ENCODE measurements at places on chromosomes 5 and 9.

DNA sequence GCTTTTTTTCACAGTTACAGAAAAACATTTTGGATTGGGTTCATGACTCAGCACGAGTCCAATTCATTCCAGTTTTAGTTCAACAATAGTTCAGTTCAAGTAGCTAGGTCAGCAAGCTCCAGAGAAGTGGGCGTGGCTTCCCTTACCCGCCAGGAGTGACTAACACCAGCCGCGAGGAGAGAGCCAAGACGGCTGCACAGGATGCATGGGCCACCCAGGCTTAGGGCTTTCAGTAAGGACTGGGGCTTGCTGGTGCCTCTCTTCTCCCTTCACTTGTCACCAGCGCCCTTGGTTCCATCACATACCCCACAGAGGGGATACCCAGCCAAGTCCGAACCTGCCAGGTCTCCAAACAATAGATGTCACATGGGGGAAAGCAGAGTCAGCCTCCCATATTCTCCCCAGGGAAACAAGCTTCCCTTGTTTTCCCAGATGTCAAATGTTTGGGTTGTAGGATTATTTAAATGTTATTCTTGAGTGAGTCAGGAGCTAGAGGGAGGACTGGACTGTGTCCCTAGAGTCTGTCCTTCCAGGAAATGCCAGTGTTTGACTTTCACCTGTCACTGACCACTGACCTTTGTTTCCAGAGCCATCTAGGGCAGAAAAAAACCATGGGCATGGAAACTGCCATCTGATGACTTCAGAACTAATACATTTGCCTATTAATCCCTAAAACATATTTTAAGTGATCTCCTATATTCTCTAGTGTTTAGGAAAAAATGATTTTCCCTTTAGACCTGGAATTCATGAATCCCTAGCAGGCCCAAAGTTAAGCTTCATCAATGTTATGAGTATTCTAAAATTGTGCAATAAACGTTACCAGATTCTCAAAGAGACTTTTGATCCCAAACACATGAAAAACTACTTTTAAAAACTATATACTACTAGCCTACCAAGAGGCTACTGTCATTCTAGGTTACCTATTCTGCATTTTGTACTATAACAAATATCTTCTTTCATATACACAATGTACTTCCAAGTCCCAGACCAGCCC lies 51.9 kb downstream of the NIPAL4 start:
- DNase-seq: peak; percentile 53

GRCh38 chr5:6856653-6857052 lies 143.4 kb downstream of the TENT4A start:
- no peak for DNase-seq

DNA sequence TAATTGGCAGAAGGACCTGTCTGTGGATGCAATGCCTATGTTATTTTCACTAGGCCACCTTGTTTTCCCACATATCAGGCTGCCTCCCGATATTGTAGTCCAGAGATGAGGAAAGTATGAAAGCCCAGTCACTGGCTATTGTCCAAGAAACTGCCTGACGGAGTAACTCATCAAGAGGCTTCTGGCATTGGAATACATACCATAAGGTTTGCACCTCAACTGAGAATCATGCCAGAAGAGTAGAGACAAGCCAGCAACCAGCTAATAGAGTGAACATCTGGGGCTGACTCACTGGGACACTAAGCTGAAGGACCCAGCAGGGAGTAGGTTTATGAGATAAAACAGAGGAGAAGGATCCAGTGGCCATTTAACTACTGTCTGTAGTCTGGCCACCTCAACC lies 137.2 kb upstream of the FST start:
- peak; percentile 47 for DNase-seq

DNA sequence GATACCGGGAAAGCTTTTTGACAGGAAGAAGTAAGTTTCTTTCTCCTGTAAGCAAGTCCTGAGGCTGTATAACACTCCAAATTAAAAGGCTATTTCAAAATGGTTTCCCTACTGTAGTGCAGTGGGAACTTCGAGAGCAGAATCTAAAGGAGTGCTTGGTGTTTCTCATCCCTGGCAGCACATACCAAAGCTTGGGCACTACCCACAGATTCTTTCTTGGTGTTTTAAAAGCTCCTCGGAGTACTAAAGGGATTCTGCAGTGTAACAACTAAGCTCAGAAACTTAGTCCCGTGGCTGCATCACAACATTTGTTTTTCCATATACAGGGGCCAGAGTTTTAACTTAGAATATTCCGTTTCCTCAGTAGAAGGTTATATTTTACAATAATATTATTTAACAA lies 5.6 kb upstream of the APC start:
- no peak for DNase-seq

DNA sequence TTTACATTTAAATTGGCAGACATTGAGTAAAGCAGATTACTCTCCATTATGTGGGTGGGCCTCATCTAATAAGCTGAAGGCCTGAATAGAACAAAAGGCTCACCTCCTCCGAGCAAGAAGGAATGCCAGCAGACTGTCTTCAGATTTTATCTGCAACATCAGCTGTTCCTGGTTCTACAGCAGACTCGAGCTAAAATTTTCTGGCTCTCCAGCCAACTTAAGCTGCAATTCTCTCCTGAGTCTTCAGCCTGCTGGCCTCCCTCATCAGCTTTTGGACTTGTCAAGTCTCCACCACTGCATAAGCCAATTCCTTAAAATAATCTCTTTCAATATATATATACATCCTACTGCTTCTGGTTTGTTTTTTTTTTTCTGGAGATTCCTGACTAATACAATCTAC lies 12.5 kb downstream of the TRPM3 start:
- no peak for DNase-seq

DNA sequence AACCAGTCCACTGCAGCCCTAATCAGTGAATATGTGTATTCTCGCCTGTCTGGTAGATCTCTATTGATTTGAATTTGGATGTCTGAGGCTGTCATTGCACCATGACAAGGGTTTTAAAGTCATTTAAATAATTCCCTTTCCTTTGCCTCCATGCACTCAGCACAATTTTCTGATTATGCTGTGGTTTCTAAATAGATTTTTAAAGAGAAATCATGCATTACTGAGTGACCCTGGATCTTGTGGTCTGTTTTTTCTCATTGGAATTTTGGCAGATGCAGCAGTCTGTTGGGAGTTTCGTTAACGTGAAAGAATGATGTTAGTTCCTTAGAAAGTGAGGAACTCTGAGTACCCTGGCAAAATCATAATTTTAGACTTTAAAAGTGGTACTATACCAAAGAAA lies 396.0 kb downstream of the LRRC70 start:
- no peak for DNase-seq

GRCh38 chr9:72773570-72773969 lies 179.3 kb downstream of the ALDH1A1 start:
- DNase-seq: no peak

GRCh38 chr9:1969160-1969559 lies 46.0 kb upstream of the SMARCA2 start:
- DNase-seq: no peak

All from RKO (cell line).